ENCODE measurements at places on chromosomes 2 and 18. TPM values are rescaled to one million over a fixed set of nuclear protein-coding genes. Genes with fewer than 3 reads are reported as not detected.

DNA sequence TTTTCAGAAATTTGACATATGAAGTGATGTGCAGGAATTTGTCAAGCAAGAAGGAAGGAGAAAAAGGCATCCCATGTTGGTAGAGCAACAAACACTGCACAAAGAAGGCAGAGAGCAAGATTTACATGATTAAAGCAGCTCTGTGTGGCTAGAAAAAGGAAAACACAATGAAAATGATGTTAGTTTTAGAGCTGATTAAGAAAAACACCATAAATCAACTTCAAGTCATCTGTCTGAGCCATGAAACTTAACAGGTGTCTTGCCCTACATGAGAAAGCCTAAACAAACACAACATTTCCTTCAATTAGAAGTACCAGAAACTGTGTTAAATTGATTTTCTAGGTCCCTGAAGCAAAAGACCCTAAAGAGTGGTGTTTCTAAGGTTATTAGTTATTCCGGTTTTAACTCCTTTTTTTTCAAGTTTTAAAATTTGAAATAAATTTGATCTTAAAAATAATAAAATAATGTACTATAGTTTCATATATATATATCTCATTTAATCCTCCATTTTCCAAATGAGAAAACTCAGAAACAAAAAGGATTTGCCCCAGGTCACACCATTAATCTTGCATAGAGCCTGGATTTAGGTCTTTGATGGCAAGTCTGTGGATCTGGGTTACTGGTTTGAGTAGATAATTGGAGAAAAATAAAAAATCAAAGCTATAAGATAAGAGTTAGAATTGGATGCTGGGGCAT lies 8.6 kb upstream of the DSC1 start:
- DNase-seq, result no peak

DNA sequence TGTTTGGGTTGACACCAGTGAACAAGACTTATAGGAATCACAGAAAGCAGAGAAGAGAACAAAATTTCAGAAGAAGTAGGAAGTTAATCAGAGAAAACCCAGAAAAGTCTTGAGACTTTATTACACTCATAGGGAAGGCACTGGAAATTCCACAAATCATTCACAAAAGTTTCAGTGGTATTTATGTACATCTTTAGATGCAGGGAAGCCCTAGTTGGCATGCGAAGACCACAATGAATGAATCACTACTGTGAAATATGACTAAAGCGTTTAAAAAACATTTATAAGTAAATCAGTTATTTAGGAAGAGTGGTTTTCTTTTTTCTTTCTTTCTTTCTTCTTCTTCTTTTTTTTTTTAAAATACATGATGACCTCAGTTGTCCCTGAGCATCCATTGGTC lies 105.1 kb downstream of the NUP35 start:
- DNase-seq, result peak; percentile 29

- DNase-seq, result no peak
Measured at GRCh38 chr2:210527286-210527685, 29.1 kb upstream of the CPS1 start.

GRCh38 chr2:165471349-165471950 lies 2.0 kb downstream of the CSRNP3 start:
- DNase-seq, result no peak

- no peak for DNase-seq
Measured at GRCh38 chr18:47926101-47926850, 4.2 kb downstream of the SMAD2 start.

DNA sequence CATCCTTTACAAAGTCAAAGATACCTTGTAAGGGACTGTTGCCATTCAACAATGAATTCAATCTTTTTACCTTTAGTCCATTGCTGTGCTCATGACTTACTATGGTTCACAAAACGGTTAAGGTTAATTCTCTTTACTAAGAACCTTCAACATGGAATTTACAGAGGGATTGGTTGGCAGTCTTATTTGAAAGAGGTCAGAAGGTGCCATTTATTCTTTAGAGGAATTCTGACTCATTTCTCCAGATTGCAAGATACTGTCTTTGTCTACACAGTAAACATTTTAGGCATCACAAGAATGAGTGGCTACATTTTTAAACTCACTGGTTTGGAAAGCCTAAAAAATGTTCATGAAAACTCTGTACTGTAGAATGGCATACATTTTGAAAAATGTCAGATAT lies 17.4 kb downstream of the KCNH7 start:
- peak; percentile 29 for DNase-seq

- DNase-seq, result peak; percentile 98
Measured at GRCh38 chr2:207513551-207514257, 16.1 kb upstream of the CREB1 start.

The LIMS3 gene
- not detected for total RNA-seq

The IL36RN gene
- total RNA-seq, result not detected

The ANKRD30B gene
- total RNA-seq, result 0.13 TPM

The LRP2 gene
- not detected for total RNA-seq

The CTAGE1 gene
- total RNA-seq, result 0.18 TPM

The SLC9A4 gene
- not detected for total RNA-seq
